Activated CD8-positive, alpha-beta memory T cell treated with anti-CD3 and anti-CD28 coated beads for 48 hours (primary cell): ENCODE measurements at places on chromosomes 3 and 15.

DNA sequence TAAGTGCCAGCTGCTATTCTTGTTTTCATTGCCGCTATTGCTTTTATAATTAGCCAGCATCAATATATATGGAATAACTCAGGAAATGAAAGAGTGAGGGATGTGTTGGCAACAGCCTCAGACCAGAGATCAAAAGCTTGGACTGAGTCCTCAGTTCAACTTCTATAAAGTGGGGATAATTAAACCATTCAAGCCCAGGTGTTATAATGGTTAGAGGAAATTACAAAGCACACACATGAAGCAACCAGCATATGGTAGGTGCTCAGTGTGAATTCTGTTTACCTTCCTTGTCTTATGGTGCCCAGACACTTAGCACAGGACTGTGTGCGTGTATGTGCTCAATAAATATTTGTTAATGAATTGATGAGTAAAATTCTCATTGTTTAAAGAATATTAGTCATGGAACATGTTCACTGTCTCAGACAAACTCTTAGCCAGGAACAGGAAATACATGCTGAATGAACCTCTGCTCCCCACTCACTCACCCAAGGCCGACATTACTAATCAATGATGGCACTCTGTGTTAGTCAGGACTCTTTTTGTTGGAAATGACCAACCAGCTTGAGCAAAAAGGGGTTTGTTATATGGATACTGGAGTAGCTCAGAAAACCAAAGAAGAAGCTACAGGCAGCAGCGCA, 16.7 kb upstream of the CCDC174 start:
- DNase-seq, result no peak

GRCh38 chr3:58531956-58532355, 5.0 kb downstream of the ACOX2 start:
- DNase-seq, result no peak

DNA sequence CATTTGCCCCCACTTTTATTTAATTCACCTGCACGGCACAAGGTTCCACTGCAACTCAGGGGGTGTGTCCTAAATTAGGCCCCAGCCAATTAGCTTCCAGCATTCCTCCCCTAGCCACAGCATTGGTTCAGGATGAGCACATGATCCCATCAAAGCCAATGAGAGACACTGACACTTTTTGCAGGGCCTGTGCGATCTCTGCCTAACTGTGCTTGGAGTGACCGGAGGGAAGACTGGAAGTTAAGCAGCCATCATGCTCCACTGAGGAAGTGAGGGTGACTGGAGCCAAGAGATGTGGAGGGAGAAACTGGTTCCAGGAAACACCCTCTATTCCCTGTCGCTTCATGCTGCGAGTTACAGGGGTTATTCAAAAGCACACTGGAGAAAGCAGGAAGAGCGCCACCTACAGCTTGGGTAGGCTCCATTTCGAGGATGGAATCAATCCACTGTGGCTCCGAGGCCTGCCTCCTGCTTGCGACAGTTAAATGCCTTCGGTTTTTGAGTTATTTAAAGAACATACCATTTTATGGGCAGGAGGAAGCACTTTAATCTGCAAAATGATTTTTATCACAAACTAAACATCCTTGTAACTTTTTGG, 122.2 kb upstream of the WNT5A start:
- DNase-seq, result no peak

DNA sequence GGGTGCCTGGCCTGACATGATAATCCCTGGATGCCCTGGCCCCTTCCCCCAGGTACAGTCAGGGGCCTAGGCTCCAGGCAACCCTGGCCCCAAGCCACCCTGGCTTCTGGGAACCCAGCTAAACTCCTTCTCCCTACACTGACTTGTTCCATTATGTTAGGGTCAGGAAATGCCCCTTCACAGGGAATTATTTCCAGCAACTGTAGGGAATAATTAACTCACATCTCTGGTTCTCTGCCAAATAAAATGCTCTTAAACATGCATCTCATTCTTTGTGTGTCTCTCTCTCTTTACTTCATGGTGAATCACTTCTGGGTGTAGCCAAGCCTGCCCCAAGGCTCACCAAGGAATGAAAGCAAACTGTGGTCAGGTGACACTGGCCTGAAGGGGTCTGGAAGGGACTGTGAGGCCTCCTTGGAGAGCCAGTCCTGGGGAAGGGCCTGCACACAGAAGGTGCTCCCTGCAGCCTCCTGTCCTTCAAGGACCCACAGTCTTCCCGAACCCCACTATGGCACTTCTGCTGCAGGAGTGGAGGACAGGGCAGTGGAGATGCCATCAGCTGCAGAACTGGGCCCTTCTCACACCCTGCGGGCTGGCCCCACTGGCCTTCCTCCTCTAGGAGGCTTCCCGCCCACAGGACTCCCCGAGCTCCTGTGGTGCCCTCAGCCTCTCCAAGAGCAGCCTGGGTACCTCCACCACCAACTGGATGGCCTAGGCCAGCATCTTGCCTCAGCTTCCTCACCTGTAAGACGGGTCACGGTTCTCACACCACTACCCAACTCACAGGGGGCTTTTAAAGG, 17.6 kb downstream of the TKT start:
- DNase-seq, result no peak

DNA sequence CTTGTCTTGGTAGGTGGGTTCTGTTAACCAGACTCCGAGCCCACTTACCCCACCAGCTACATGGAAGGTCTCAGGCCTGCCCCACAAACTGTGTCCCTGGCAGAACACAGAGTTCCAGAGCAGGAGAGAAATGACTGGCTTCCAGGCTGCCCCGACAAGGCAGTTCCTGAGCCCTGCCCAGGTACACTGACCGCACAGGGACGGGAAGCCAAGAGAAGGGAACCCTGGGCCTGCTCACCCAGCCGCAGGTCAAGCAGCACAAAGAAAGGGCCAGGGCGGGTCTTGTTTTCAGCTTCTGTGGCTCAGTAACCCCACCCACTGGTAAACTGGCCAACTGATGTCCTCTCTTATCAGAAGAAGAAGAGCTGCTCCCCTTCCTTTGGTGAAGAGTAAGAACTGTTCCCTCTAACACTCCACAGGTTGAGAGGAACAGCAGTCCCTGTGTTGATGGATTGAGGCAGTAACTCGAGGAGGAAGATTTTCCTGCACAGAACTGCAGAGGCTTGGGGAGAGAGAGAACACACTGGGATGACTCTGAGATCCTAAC, 68.4 kb downstream of the CRTC3 start:
- no peak for DNase-seq

DNA sequence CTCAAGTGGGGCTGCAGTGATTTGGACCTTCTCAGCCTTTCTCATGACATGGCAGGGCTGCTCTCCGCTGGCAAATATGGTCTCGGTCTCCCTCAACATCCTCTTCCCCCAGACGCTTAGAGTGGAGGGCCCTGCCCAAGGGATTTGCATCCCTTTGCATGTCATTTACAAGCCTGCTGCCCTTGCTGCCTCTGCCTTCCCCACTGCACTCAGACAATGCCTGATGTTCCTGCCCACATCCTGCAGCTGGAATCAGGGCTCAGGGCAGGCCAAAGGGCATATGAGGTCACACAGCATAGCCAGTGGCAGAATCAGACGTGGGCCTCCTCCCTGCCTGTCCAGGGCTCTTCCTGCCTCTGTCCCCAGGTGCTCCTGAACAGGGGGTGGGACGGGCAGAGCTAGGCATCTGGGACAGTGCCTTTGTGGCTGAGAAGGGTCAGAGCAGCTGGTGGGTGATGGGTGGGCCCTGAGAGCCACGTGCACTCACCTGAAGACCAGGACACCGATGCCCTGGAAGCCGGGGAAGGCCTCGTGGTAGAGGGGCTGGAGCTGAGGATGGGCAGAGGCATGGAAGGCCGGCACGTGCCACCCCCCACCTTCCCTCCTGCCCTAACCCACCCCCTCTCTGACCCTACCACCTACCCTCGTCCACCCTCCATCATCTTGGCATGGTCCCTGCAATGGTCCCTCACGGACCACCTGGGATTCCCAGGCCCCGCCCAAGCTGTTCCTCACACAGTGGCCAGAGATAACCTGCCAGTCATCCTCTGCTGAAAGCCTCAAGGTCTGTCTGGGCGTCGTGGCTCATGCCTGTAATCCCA, 27.4 kb upstream of the GOLGA6C start:
- DNase-seq, result no peak

DNA sequence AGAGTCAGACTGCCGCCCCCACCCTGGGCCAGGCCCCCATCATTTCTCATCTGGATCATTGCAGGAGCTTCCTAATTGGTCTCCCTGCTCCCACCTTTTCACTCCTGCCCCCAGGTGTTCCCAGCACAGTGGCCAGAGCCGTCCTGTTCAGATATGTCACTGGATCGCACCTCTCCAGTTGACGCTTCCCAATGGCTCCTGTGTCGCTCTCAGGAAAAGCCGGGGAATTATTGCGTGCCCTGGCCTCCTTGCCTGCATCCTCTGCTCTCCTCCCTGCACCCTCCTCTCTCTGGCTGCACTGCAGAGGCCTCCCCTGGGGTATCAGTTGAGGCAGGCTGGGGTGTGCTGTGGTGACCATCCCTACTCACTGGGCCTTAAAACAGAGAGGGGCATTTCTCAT, 25.5 kb upstream of the CYP11A1 start:
- no peak for DNase-seq

- DNase-seq, result no peak
Observed at GRCh38 chr3:158057666-158058065, 48.6 kb downstream of the SHOX2 start.

GRCh38 chr3:135082706-135083105, 287.6 kb downstream of the EPHB1 start:
- no peak for DNase-seq

DNA sequence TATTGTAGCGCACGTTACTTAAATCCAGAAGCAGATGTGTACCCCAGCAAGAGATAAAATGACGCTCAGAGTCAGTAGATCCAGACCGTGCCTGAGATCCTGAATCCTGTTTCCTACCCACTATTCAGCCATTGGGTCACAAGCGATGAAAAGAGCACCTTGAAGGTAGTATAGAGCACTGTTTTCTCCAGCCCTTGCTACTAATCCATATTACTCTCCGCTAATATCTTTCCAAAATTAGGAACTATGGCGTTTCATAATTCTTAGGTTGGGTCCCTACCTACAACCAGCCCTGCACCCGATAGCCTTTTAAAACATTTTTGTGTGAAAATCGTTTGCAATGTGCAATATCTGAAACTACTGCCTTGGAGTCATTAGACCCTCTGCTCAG, 596 bp downstream of the BTD start:
- no peak for DNase-seq

DNA sequence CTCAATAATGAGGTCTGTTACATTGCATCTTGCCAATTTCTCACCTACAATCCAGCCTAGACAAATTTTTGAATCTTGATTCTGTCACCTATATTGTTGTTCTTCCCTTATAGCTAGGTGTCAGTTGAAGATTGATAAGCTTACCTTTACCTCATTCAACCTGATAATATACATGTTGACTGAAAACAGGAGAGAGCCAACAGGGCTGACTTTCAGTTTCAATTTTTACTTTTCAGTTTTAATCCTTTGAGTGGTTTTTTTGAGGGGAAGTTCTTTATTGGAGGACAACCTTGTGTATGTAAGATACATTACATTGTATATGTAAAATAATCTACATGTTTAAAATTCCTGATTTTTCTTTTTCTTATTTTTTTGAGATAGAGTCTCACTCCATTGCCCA, 5.8 kb downstream of the ATP13A5 start:
- DNase-seq, result no peak

GRCh38 chr3:65871305-65872141, 167.2 kb downstream of the MAGI1 start:
- DNase-seq, result no peak

GRCh38 chr3:182618981-182619591, 174.2 kb upstream of the ATP11B start:
- no peak for DNase-seq

GRCh38 chr3:178059119-178059518, 477.1 kb upstream of the KCNMB2 start:
- no peak for DNase-seq

GRCh38 chr3:149449799-149450198, 24.7 kb upstream of the TM4SF4 start:
- no peak for DNase-seq

DNA sequence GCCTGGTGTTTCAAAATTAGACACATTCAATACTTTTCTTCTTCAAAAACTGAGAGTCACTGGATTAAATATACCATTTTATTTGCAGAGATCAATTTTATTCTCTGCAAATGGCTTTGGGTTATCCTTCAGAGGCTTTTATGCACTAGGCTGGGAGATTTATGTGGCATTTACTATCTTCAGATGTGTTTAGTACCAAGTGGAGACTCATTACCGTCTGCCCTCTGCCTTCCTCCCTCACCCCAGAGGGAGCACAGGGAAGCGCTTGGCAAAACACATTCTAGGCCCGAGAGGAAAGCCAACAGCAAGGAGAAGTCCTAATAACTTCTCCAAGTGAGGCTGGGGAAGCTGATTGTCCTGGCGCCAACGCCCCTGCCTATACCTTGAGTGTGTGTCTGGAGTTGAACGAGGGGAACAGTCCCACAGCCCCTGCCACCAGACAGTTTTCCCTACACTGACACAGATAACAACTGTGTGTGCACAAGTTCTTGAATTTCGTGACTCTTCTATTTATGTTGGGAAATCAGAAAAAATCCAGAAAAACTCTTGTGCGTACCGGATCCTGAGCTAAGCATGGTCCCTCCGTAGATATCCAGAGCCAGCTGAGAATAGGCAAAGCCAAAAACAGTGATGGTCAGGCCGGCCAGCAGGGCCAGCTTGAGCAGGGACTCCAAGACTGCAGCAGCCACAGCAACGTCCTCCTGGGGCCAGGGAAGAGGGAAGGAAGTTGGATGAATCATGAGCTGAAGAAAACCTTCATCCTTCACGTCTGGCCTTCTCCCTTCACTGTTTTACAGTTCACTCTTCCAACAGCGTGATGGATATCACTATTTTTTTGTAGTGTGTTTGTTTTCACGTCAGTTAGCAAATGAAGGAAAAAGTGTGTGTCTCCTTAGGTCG, 26.6 kb downstream of the RFT1 start:
- no peak for DNase-seq

DNA sequence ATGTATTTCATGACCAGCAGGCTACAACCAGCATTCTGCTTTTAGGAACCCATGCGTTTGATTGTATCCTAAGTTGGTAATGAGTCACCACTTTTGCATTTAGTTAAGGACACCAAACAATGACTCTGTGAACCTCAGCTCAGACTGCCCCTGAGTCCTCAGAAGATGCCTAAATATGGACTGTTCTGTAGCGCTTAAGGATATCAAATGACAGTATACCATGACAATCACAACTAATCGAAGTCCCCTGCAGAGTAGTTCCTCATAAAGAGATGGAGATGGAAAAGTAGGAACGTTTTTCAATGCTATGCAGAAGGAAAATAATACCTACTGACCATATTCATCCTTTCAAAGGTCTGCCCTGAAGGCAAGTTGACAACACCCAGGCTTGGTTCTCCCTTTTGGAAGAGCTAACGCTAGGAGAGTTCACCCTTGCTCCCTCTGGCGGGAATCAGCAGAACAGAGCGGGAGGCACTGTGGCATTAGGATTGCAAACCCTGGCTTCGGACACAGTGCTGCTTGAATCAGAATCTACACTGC, 508.6 kb downstream of the FHIT start:
- no peak for DNase-seq

- no peak for DNase-seq
Observed at GRCh38 chr3:172154768-172155664, 115.6 kb downstream of the FNDC3B start.
